ENCODE measurements at places on chromosomes 6 and 20. TPM values are rescaled to one million over a fixed set of nuclear protein-coding genes. Genes with fewer than 3 reads are reported as not detected.

The SLC35D3 gene
- not detected for total RNA-seq

The DEF6 gene
- total RNA-seq: 72.7 TPM

GRCh38 chr6:137852811-137853210 is 14.2 kb upstream of the TNFAIP3 start:
- no peak for DNase-seq

GRCh38 chr20:53581444-53582250 is 12.0 kb downstream of the ZNF217 start:
- DNase-seq: no peak

- DNase-seq: no peak
These were observed 27.6 kb downstream of the TINAG start for GRCh38 chr6:54335871-54336270.

DNA sequence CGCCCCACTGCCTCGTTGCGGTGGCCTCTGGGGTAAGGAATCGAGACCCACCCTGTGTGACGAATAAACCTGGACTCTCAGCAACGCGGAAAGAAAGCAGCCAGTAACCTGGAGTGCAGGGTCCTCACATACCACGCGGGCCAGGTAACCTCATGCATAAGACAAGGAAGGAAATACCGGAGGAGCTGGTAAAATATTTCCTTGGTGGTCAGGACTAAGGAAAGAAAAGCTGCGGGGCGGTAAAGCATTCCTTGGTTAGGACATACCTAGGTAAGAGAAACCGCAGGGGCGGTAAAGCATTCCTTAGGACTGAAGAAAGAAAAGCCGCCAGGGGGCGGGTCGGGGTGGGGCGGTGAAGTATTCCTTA is 80.7 kb downstream of the SYTL3 start:
- no peak for DNase-seq

GRCh38 chr6:108187519-108187918 is 21.7 kb downstream of the NR2E1 start:
- no peak for DNase-seq
